Stomach (tissue), 19 donors: ENCODE measurements at places on chromosomes 5 and 9. TPM values are rescaled to one million over a fixed set of nuclear protein-coding genes. Genes with fewer than 3 reads are reported as not detected.

DNA sequence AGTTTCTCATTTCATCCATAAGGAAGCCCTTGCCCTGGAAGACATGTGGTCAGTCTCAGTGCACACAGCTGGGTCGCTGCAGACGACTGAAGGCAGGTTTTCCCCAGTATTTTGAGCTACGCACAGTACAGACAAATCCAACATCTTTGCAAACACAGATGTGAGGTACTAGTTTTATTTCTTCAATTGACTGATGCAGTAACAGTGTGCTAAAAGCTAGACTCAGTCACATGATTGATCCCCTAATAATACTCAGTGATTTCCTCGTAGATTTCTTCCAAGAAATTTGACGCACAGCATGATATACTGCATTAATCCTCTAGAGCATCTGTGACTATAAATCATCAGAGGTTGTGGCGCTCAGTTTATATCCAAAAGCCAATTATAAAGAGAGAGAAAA is 346.1 kb downstream of the DIRAS2 start:
- H3K27ac ChIP-seq: no peak overlapping the region
- no peak for DNase-seq
- peaks cover 3% of the 10 kb centered on the region for H3K27me3 ChIP-seq
- H3K4me3 ChIP-seq: no peak overlapping the region

DNA sequence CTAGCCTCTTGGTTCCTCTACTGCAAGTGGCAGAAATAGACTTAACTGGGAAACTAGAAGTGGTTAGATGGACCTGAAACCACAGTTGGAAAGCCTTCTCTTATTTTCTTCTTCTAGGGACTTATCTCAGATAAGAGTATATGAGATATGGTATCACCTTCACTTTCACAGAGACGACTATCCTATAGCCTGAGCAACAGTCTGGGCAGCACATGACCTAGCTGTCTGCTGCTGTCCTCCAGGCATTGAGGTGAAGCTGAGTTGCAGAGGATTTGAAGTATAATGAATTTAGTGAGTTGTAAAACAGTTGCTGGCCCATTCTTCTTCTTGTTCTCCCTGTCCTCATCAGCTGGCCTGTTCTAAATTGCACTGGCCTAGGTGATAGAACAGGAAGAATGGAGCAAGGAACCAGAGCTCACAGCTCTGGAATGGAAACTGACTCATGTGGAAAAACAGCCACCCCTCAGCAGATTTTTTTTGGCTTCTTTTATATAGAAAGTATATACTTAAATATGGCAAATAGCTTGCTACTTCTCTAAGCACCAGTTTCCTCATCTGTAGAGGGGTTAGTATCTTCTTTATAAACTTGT is 27.8 kb downstream of the RECK start:
- H3K4me1 ChIP-seq: no peaks in the 10 kb centered on the region
- H3K27me3 ChIP-seq: no peaks in the 10 kb centered on the region
- no peak for DNase-seq
- H3K27ac ChIP-seq: no peak overlapping the region

Gene OTP
- total RNA-seq: not detected

GRCh38 chr5:104347119-104347708 is 784.6 kb upstream of the NUDT12 start:
- no peak for DNase-seq
- H3K27ac ChIP-seq: no peak overlapping the region
- no peaks in the 10 kb centered on the region for H3K4me1 ChIP-seq
- H3K27me3 ChIP-seq: no peaks in the 10 kb centered on the region

DNA sequence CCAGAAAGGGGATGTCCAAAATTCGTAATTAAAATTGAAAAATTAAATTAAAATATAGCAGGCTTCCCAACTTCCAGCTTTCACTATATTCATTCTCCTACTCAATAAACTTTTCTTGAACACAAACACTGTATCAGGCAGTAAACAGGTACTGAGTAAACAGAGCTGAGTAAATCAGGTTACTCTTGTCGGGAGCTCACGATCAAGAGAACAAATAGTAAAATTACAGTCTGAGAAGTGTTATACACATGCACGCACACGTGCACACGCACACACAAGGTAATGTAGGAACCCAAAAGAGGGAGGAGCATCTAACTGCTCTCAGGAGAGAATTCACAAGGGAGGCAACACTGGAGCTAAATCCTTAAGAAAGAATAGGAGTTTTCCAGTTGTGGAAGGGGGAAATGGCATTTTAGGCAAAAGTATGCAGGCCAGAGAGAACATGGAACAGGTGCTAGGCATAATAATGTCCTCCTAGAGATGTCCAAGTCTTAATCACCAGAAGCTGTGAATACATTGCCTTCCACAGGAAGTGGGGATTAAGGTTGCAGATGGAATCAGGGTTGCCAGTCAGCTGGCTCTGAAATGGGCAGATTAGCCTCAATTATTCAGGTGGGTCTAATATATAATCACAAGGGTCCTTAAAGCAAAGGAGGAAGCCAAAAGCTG is 598.8 kb upstream of the BRINP1 start:
- H3K4me1 ChIP-seq: peaks cover 14% of the 10 kb centered on the region
- no peaks in the 10 kb centered on the region for H3K36me3 ChIP-seq
- H3K27ac ChIP-seq: no peak overlapping the region

Gene RNF180
- 3.5 TPM for total RNA-seq

Gene TRPM6
- total RNA-seq: 3.6 TPM

GRCh38 chr9:109419531-109419930 is 78.6 kb downstream of the PTPN3 start:
- H3K4me3 ChIP-seq: no peak overlapping the region
- H3K4me1 ChIP-seq: no peaks in the 10 kb centered on the region
- H3K27ac ChIP-seq: no peak overlapping the region
- DNase-seq: no peak
- no peaks in the 10 kb centered on the region for H3K27me3 ChIP-seq
- H3K36me3 ChIP-seq: no peaks in the 10 kb centered on the region

Gene SMIM33
- total RNA-seq: not detected

DNA sequence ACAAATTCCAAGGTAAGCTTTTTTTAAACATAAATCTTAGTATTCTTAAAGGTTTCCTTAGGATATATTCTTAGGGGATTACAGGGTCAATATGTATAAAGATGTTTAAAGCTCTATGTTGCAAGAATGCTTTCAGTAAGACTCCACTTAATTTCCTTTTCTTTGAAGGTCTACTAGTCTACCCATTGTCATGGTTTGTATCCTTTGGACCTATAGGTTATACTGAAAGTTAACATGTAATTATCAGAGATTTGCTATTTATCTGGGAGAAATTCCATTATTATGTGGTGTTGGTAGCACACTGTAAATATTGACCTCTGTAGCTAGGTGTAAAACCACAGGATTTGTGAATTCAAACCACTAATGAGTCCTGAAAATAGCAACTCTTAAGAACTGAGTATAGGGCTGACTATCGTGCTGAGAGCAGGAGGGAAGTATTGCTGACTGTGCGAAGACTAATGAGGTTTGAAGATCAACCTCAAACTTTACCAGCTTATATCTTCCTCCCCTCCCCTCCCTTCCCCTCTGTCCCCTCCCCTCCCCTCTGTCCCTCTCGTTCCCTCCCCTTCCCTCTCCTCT is 85.6 kb downstream of the GADD45G start:
- no peaks in the 10 kb centered on the region for H3K4me1 ChIP-seq
- no peak for DNase-seq
- no peaks in the 10 kb centered on the region for H3K36me3 ChIP-seq
- no peak overlapping the region for H3K4me3 ChIP-seq
- H3K27me3 ChIP-seq: no peaks in the 10 kb centered on the region

GRCh38 chr9:37971108-37971459 is 67.2 kb upstream of the SLC25A51 start:
- H3K27me3 ChIP-seq: no peaks in the 10 kb centered on the region
- H3K4me3 ChIP-seq: no peak overlapping the region
- DNase-seq: no peak
- H3K4me1 ChIP-seq: peaks cover 46% of the 10 kb centered on the region
- peaks cover 13% of the 10 kb centered on the region for H3K36me3 ChIP-seq

DNA sequence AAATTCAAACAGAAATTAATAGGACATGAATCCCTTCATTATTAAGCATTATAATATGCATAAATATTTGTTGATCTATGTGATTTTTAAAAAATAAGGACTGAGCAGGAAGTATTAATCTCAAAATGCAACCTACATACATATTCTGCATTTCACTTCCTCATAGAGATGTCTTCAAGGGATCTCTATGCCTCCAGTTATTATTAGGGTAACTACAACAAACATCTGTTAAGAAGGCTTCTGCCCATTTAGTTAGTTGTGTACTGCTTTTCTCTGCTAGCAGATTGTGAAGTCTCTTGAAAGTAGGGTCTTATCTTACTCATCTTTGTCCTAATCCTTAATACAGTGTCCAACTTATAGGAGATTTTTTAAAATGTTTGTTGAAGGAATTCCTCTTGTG is 414.1 kb downstream of the ACTL7B start:
- H3K36me3 ChIP-seq: no peaks in the 10 kb centered on the region
- H3K27ac ChIP-seq: peak overlapping the region; percentile 46
- H3K4me3 ChIP-seq: no peak overlapping the region
- no peaks in the 10 kb centered on the region for H3K4me1 ChIP-seq
